Activated T-helper 1 cell treated with anti-CD3 and anti-CD28 coated beads, Interleukin-12 subunit alpha, Interleukin-12 subunit beta, Interleukin-2, Interleukin-4 antibody, amounts not matched to agents 30 ng/mL and 10 ng/mL and 1 ng/mL, durations not matched to agents 14 hours and 24 hours and 36 hours (primary cell): ENCODE measurements at places on chromosomes 13 and 19.

- H3K4me3 ChIP-seq: no peak overlapping the region
- no peaks in the 10 kb centered on the region for H3K4me1 ChIP-seq
- H3K36me3 ChIP-seq: no peaks in the 10 kb centered on the region
These were observed 56.5 kb downstream of the DCLK1 start for GRCh38 chr13:36074659-36075058.

DNA sequence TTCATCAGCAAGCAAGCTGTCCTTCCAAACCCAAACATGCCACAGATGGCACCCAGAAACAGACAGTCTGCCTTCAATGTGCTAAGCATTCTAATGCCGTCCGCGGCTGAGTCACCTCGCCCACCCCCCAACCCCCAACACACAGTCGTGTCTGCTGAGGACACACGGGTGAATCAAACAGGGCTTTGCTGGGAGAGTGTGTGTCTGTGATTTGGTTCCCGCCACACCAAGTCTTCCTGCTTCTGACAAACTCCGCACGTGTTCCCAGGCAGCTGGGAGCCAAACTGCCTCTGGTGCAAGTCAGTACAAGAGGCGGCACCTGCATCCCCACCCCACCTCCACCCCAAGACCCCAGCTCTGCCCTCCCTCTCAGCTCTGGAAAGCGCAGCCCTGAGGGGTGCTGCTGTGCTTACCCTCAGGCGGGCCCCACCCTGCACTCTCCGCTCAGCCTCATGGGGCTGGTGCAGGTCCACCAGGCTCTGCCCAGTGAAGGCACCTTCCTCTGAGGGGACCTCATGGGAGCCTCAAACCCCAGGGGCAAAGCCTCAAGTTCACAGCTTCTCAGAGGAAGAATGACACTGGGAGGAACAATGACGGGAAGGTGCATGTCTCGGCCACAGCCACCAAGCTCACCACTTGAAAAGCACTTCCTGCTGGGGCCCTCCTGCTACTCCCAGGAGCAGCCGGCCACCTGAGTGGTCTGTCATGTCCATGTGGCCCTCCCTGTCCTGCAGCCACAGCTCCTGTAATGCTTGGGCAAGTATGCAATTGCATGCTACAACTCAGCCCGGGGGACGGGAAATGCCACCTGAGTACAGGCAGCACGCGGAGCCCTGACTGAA lies 15.0 kb upstream of the SLC35E1 start:
- no peaks in the 10 kb centered on the region for H3K36me3 ChIP-seq
- peak overlapping the region; percentile 89 for H3K27ac ChIP-seq
- H3K4me3 ChIP-seq: peak overlapping the region; percentile 84
- peaks cover 82% of the 10 kb centered on the region for H3K4me1 ChIP-seq
- no peaks in the 10 kb centered on the region for H3K27me3 ChIP-seq

DNA sequence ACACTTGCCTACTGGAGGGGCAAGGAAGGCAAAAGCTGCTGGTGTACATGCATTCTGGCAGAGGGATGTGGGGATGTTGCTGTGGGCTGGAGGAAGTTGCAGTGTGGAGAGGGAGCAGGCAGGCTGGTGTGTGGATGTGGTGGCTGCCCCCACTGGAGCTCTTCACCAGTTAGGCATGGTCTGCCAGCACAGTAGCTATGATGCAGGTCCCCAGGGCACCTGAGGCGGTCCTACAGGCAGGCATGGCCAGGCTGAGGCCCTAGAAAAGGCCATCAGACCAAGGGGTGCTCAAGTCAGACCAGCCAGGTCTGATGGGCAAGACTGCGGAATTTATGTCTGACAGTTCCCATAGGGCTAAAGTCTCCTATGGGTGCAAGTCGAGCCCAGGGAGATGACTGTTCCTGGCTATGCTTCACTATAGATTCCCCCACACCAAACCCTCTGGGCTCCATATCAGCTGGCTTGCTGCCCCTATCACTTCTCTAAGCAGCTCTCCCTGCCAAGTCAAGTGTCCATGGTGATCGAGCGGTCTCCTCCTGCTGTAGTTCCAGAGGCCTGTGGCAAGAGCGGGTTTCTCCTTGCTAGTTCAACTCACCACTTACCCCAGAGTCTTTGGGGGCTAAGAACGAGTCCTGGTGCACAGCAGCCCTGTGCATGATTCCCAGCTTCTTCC lies 473.1 kb downstream of the TDRD3 start:
- DNase-seq: no peak
- H3K4me1 ChIP-seq: no peaks in the 10 kb centered on the region
- no peaks in the 10 kb centered on the region for H3K27me3 ChIP-seq
- no peak overlapping the region for H3K4me3 ChIP-seq
- no peaks in the 10 kb centered on the region for H3K36me3 ChIP-seq

GRCh38 chr19:12834976-12835757 lies 788 bp upstream of the RTBDN start:
- peaks cover 5% of the 10 kb centered on the region for H3K36me3 ChIP-seq
- peaks cover 64% of the 10 kb centered on the region for H3K27me3 ChIP-seq
- H3K4me3 ChIP-seq: no peak overlapping the region
- no peak overlapping the region for H3K27ac ChIP-seq

GRCh38 chr13:106349080-106349931 lies 186.2 kb downstream of the EFNB2 start:
- H3K4me1 ChIP-seq: no peaks in the 10 kb centered on the region
- H3K27ac ChIP-seq: no peak overlapping the region
- no peaks in the 10 kb centered on the region for H3K36me3 ChIP-seq
- peaks cover 16% of the 10 kb centered on the region for H3K27me3 ChIP-seq
- no peak overlapping the region for H3K4me3 ChIP-seq

- H3K27ac ChIP-seq: no peak overlapping the region
- H3K36me3 ChIP-seq: no peaks in the 10 kb centered on the region
- no peak for DNase-seq
- H3K27me3 ChIP-seq: no peaks in the 10 kb centered on the region
- no peaks in the 10 kb centered on the region for H3K4me1 ChIP-seq
These were observed 772.9 kb upstream of the SLITRK6 start for GRCh38 chr13:86572115-86572514.

DNA sequence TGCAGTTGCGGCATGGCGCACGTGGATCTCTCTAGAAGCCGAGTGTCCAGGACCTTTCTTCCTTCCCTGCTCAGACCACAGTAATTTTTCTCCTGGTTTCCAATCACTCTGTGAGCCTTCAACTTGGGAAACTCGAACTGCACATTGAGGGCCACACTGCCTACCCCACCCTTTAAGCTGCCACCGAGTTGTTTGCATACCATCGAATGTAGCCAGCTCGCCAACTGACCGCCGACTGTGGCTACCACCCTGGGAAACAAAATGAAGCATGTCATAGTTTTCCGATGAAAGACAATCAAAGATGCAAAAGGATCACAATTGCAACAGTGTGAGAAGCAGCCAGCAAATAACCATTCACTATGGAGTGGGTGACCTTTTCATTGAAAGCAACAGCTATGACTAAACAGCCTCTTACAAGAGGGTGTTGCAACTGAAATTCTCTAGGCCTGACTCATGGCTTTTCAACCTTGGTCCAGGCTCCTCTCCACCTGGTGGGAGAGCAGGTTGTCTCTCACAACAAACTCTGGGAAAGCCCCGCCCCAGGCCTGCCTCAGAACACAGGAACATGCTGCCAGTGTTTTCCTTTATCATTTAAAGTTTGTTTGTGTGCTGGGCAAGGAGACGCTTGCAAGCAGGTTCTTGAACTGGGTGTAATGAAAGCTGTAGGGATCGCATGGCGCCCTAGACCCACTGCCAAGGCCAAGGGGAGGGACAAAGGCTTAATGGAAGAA lies 141.7 kb upstream of the SERP2 start:
- no peaks in the 10 kb centered on the region for H3K4me1 ChIP-seq
- H3K4me3 ChIP-seq: no peak overlapping the region
- no peak for DNase-seq
- no peak overlapping the region for H3K27ac ChIP-seq
- peaks cover 17% of the 10 kb centered on the region for H3K27me3 ChIP-seq

GRCh38 chr13:75175575-75175974 lies 306.4 kb downstream of the TBC1D4 start:
- H3K4me1 ChIP-seq: no peaks in the 10 kb centered on the region
- no peaks in the 10 kb centered on the region for H3K36me3 ChIP-seq
- no peaks in the 10 kb centered on the region for H3K27me3 ChIP-seq
- no peak overlapping the region for H3K4me3 ChIP-seq

DNA sequence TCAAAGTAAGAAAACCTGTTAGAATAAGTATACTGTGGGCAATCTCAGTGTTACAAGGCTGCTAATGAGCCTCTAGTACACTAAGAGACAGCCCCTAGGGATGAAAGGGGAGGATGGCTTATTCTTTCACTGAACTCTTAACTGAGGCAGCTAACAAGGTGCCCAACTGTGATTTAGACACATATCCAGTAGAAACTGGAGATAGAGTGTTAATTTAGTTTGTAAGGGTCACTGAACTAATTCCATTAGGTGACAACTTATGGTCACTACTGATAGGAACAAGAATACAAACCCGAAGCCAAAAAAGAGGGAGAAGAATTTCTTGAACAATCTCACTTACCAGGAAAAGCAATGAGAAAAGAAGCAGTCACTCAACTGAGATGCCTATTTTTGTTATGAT lies 1010.6 kb downstream of the PCDH9 start:
- DNase-seq: no peak
- no peaks in the 10 kb centered on the region for H3K4me1 ChIP-seq
- H3K4me3 ChIP-seq: no peak overlapping the region
- H3K27ac ChIP-seq: no peak overlapping the region
- H3K27me3 ChIP-seq: no peaks in the 10 kb centered on the region

- DNase-seq: no peak
- peaks cover 1% of the 10 kb centered on the region for H3K36me3 ChIP-seq
- H3K4me1 ChIP-seq: no peaks in the 10 kb centered on the region
- no peak overlapping the region for H3K27ac ChIP-seq
- no peak overlapping the region for H3K4me3 ChIP-seq
These were observed 193.8 kb downstream of the FOXO1 start for GRCh38 chr13:40472427-40473220.

GRCh38 chr13:37229931-37230330 lies 124.5 kb upstream of the CSNK1A1L start:
- no peak overlapping the region for H3K4me3 ChIP-seq
- H3K27me3 ChIP-seq: peaks cover 2% of the 10 kb centered on the region
- no peaks in the 10 kb centered on the region for H3K36me3 ChIP-seq
- no peak overlapping the region for H3K27ac ChIP-seq
- no peak for DNase-seq

DNA sequence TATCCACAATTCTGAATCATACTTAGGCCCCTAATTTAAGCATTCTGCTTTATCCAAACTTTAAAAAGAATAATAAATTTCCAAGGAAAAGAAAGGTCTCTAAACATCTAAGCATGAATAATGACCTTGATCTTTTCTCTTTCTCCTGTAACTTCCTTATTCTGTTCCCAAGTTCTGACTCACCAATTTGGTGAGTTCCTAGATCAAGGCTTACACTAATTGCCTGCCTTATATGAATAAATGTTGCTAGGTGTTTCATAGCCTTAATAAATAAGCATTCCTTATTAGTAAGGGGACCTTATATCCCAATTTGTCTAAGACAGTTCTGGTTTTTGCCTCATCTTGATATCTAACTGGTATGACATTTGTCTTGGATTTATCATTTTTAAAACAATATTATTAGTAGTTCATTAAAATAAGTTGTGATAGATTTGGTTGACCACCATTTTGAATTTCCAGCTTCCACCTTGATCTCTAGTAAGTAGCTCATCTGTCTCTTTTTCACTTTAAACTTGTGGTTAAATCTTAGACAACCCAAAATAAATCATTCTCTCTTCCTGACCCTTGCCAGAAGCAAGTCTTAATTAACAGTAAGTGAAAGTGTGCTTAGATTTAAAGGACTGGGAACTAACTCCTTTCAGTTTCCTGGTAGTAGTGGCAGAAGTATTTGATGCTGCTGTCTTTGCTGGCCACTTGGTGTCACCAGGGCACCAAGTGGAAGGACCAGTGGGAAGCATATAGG lies 121.2 kb upstream of the MLNR start:
- H3K4me3 ChIP-seq: no peak overlapping the region
- H3K27me3 ChIP-seq: no peaks in the 10 kb centered on the region
- H3K36me3 ChIP-seq: peaks cover 7% of the 10 kb centered on the region
